ENCODE measurements at places on chromosomes 11 and 22.

DNA sequence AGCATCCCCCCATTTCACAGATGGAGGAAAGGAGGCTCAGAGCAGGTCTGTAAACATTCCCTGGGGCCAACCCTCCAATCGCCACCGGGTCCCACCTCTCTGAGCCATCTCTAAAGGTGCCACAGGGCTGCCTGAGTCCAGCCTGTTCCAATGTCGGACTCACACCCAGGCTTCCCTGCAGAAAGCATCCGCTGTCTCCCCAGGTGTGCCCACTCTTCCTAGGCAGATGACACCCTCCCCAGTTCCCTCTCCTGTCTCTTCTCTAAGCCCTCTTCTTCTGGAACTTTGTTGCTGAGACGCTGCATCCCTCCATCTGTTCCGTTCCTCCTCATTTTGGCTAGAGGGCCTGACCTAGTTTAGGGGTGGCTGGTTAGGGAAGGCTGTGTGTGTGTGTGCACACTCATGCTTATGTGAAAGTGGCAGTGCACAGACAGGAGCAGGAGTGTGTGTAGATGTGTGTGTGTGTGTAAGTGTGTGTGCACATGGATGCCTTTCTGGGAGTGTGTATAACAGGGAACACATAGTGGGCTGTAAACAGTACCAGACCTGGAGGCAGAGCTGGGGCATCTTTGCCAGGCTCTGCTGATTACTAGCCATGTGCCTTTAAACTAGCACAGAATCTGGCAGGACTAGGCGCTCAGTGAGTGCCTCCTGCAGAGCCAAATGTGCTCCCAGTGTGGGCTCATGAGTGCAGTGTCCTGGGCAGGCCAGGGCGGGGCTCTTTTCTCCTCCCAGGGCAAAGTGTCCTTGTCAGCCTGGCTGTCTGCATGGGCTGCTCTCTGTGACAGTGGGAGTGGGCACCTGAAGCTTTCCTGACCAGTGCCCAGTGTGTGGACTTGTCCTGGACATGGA is 77.3 kb upstream of the NECTIN1 start:
- DNase-seq: no peak

GRCh38 chr11:45001466-45002165 is 50.9 kb upstream of the TP53I11 start:
- DNase-seq: no peak

GRCh38 chr11:128764424-128765095 is 70.7 kb downstream of the FLI1 start:
- no peak for DNase-seq

DNA sequence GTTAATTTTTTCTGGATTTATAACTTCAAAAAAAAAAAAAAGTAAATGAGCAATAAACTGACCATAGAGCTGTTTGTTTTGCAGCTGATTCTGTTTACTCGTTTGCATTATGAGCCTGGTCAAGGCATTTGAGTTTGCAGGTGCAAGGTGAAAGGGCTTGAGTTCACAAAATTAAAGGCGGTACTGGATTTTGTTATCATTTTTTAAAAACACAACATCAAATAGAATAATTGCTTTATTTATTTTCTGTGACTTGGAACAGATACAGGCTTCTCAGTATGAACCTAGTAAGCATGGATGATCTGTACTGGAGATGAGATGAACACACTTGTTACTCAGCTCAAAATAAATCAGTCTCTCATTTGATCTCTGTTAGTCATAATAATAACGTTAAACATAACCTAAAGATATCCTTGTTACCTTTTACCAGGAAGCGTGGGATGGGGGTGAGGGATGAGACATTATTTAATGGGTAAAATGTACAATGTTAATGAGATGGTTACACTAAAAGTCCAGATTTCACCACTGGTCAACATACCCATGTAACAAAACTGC is 137.8 kb downstream of the LUZP2 start:
- no peak for DNase-seq

GRCh38 chr22:31692186-31692886 is 30.3 kb upstream of the PISD start:
- DNase-seq: peak; percentile 59

GRCh38 chr22:42707496-42707895 is 13.2 kb downstream of the A4GALT start:
- DNase-seq: no peak

- no peak for DNase-seq
Observed at GRCh38 chr11:97761175-97761574, 1259.6 kb upstream of the CNTN5 start.

GRCh38 chr11:121762820-121763219 is 310.1 kb upstream of the SORL1-AS1 start:
- no peak for DNase-seq

GRCh38 chr11:86738568-86738967 is 61.8 kb upstream of the PRSS23 start:
- DNase-seq: no peak

GRCh38 chr11:126804363-126804762 is 196.2 kb downstream of the KIRREL3 start:
- DNase-seq: no peak

- no peak for DNase-seq
Observed at GRCh38 chr11:39860931-39861330, 1598.5 kb downstream of the LRRC4C start.

DNA sequence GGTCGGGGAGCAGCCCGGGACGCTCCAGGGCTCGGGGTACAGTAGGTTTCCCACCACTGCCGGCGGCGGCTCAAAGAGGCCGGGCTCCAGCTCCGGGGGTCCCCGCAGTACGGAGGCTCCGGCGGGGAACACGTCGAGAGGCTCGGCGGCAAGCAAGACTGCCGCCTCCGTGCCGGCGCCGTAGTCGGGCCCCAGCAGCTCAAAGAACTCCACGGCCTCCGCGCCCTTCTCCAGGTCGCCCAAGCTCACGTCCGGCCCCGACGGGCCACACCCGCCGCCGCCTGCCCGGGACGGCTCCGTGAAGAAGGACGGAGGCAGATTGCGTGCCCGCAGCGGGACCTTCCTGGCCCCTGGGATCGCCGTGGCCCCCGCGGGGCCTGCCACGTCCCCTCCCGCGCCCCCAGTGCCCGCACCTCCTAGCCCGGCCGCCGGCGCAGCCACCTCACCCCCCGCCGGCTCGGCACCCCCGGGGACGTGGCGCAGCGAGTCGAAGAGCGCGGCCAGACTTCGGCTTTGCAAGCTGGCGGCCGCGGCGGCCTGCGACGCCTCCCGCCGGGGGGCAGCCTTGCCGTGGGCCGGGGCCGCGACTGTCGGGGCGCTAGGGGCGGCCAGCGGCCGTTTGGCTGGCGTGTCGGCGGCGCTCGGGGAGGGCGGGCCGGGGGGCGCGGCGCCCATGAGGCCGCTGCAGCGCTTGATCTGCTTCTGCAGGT is 775 bp downstream of the FAM181B start:
- no peak for DNase-seq

- DNase-seq: peak; percentile 60
Observed at GRCh38 chr11:61966734-61967115, 709 bp downstream of the FTH1 start.

DNA sequence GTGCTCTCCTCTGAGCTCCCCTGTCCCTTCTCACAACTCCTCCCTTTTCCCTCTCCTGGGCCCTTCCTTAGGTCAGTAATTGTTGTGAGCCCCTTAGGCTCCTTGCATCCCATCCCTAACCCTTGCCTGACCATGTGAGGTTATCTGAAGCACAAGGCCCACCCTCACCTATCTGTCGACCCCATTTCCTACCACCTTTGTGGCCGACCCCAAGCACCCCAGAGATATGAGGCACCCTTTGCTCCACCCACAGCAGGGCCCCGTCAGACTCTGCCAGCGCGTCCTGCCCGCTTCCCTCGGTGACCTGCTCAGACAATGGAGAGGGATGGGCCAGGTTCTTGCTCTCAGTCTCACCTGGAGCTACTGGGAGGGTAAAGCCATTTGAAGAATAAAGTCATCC is 1.3 kb downstream of the GNG3 start:
- peak; percentile 73 for DNase-seq

DNA sequence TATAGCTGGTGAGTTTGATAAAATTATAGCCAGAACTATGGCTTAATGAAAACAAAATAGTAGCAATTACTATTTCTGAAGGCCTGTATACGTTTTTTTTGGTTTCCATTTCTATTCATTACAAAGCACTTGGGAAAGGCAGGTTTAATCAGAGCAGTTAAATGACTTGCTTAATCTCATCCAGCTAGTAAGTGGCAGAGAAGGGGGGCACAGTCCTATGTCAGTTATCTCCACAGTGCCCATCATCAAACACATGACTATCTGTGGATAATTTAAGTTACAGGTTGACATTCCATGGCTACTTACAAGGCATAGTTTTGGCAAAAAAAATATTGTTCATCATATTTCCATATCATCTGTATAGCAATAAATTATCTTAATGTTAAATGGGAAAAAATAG is 93.7 kb downstream of the PGR start:
- DNase-seq: no peak

DNA sequence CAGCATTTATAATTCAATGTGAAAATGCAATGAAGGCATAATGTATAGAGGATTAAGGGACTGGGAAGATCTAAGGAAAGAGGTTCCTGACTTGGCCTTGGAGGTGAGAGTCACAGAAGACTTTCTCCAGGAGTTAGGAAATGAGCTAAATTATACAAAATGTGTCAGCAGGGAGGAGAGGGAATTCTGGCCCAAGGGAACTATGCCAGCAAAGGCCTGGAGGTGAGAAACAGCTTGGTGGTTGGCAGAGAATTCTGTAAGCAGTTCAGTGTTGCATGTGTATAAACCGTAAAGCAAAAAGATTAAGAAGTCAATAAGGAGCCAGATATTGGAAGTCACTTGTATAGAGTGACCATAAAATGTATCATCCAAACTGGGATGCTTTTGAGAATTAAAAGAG is 142.2 kb upstream of the SESN3 start:
- no peak for DNase-seq

DNA sequence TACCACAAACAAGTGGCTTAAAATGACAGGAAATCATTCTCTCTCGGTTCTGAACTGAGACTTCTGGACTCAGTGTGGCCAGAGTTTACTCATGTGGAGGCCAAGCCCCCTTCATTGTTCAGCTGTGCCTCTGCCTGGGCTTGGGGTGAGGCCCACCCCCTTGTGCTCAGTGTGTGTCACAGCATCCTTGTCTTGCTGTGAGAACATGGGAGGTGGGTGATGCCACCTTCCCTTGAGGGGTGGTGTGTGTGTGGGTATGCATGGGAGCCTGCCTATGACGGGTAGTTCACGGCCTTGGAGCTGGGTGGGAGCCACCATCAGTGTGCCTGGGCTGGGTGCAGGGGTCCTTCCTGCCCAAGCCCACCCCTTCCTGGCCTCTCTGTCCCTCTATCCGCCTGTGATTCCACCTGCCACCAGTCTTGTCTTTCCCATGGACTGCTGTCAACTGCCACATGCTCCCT is 101.7 kb downstream of the MORC2 start:
- DNase-seq: no peak

DNA sequence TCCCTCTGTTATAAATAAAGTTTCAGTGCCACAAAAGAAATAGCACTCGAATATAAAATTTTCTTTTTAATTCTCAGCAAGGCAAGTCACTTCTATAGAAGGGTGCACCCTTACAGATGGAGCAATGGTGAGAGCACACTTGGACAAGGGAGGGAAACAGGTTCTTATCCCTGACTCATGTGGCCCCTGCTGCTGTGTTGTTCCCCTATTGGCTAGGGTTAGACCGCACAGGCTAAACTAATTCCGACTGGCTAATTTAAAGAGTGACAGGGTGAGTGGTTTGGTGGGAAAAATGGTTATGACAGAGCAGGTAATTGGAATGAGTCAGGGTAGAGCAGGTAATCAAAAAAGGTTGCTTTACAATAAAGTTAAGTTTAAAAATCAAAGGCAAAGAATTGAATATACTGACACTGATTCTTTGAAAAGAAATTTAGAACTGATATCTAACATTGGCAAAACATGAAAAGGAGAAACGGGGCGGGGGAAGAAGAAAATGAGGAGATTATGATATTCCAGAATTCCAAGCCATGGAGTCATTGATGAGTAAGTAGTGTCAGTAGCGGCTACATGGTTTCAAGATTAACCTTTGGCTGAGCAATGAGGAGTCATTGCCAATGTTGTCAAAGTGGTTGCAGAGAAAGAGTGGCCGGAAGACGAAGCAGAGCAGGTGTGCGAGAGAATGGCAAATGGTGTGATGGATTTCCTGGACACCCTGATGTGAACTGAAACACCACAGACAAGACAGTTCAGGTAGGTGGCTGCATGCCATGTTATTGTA is 48.4 kb upstream of the MRGPRX1 start:
- no peak for DNase-seq

- DNase-seq: no peak
Observed at GRCh38 chr22:19965771-19966709, 24.4 kb upstream of the TXNRD2 start.

All from activated CD8-positive, alpha-beta T cell treated with anti-CD3 and anti-CD28 coated beads, Interleukin-2, amount 10 ng/mL, durations not matched to agents 7 days and 5 days (primary cell).